ENCODE measurements at places on chromosomes 1 and 21.

GRCh38 chr1:151681923-151682322 is 34.7 kb downstream of the CELF3 start:
- no peak for DNase-seq

DNA sequence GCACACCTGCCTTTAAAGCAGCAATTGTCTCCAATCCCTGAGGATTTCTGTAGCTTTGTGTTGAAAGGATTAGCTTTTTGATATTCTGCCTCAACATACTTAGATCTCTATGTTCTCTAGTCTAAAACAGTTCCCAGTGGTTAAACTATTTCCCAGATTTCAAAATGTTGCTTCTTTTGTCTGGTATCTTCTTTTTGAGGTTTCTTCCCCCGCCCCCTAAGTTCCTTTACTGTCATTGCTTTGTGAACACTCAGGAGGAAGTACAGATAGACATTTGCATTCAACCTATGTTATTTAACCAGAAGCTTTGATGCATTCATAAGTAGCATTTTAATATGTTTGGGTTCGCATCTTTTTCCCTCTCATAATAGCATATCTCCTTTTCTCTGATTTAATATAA is 33.5 kb downstream of the CYYR1 start:
- DNase-seq, result no peak

- DNase-seq, result no peak
Observed at GRCh38 chr1:121418369-121419049, 233.7 kb downstream of the SRGAP2C start.

DNA sequence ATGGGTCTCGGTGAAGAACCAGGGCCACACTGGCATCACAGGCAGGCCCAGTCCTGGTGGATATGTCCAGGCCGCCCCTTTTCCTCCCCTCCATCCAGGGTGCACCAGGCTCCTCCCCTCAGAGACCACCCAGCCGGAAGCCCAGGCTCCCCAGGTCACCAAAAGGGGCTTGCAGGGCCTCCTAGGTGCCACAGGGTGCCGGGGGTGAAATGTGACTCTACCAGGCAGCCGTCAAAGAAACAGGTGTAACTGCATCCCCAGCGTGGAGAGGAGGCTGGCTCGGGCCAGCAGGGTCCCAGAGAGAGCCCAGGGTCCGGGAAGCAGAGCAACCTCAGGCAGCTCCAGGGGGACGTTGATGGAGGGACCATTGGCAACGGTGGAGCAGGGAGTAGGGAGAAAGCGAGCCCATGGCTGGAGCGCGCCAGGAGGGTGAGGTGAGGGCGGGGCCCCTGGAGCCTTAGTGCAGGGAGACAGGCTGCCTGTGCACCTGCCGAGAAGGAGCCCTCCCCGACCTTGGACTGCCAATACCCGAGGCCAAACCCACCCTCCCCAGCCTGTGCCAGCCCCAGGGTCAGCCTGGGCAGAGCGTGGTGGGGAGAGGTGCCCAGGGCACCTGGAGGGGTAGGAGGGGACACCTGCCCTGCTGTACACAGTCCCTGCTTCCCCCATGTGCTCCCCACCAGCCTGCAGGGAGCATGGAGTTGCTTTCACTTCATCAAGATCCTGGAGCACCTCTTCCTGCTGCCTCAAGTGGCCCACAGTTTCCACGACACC is 48.3 kb upstream of the POFUT2 start:
- DNase-seq, result no peak

GRCh38 chr1:1881727-1882126 is 9.2 kb downstream of the GNB1 start:
- no peak for DNase-seq

All from epithelial cell of prostate (primary cell).